ENCODE measurements at places on chromosomes 16 and 17.

- no peak for DNase-seq
These were observed 1.7 kb downstream of the SLC25A10 start for GRCh38 chr17:81713556-81714411.

GRCh38 chr17:81084680-81085419 is 49.9 kb downstream of the BAIAP2 start:
- no peak for DNase-seq

DNA sequence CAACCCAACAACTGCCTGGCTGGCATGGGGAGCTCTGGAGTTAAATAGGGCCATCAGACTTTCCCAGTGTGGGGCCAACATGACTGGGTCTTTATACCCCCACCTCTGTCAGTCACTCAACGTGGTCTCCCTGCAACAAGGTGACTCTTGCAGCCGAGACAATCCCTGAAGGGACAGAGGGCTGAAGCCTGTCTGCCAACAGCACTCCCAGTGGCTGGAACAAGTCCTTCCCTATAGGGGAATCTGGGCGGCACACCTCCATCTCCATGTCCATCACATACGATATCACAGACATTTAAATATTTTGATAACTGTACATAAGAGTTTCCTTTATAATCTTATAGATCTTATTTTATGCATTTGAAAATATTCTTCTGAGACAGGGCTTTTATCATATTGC is 4.8 kb upstream of the MAPT start:
- DNase-seq, result no peak

GRCh38 chr17:49524473-49525359 is 29.6 kb downstream of the NGFR start:
- DNase-seq, result no peak

DNA sequence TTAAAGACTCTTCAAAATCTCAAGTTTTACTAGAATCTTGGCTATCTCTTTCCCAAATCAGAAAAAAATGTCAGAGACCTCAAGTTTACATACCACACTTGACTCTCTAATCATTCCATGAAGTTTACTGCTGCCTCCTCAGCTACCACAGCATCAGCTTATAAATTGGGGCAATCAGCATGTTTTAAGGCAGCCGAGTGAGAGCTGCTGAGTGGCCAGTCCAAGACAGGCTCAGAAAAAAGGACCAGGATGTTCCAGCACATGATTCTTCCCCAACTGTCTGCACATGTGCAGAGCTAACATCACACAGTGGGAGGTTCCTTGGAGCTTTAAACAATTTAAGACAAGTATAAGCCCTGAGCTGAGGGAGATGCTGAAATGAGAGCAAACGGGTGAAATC is 140.6 kb upstream of the NUDT7 start:
- no peak for DNase-seq

DNA sequence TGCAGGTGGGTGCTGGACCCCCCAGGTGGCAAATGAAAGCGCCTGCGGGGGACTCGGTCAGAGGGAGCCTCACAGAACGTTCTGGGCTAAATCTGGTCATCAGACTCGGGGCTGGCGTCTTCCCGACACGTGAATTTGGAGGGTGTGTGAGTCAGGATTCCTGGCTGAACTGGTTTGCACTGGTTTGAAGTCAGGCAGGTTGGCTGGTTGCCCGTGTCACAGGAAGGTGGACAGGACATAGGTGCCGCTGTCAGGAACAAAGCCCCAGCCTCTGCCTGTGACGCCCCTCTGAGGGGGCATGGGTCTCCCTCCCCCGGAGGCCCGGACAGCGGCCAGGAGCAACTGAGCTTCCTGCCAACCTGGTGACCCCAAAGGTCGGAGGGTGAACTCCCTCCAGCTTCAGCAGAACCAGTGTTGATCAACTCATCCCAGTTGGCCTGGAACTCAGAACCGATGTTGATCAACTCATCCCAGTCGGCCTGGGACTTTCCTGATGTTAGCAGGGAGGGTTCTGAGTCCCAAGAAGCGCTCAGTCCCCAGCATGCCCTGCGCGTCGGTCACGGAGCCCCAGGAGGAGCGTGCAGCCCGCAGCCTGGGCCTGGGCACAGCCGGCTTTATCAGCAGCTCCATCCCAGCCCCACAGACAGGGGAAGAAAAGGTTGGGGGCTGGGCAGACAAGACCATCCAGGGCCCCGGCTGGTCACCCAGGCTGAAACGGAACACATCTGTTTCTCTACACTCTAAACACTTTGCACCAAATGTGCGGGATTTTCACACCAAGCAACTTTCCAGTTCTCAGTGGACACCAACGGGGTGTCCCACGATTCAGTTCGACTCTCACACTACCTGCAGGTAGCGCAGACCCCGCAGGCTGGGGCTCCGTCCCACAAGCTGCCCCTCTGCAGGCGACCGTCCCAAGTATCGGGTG is 14.4 kb upstream of the METRNL start:
- DNase-seq, result no peak

DNA sequence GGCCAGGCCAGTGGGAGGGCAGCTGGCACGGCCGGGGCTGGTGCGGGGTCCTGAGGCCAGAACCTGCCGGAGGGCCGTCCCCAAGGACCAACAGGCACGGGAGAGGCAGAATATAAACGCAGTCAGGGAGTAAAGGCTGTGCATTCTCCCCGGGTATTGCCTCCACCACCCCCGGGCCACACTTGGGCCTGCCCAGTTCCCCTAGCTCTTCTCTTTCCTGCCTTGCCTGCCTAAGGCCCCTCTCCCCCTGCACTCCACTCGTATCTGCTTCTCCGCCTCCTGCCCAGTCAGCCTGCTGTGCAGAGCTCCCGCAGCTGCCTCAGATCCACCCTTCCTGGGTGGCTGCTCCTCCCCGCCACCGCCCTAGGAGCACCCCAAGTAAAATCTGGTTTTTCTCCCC is 5.0 kb upstream of the RPH3AL start:
- no peak for DNase-seq

- no peak for DNase-seq
These were observed 90.0 kb upstream of the TBX2 start for GRCh38 chr17:61309362-61310256.

DNA sequence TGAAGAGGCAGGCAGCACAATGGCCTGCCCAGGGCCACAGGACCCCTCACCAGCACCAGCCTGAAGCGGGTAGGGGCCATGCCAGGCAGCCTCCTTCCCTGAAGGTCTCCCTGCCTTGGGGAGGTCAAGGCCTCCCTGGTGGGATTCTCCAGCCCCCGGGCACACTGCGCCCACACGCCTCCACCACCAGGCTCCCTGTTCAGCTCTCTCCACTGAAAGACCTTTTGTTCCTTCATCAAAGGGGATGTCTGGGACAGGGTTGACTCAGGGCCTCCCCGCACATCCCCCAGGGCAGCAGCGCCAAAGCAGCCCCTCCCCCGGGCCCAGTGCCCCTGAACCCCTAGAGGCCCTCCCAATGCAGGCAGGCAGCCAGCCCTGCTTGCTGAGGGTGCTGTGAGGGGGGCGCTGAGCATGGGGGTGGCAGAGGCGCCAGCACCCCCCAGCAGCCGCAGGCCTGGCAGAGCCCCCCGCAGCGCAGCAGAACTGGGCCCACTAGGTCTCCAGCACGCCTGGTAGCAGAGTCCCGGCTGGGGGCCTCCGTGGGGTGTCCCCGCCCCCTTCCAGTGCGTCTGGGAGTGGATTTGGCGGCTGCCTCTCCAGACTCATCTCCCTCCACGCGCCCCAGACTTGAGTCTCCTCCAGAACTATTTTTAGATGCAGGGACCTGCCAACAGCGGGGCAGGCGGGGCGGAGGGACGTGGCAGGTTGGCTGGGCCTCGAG is 13.1 kb downstream of the BCAR1 start:
- DNase-seq, result no peak

GRCh38 chr16:28259781-28260150 is 32.6 kb upstream of the SBK1 start:
- DNase-seq, result no peak

DNA sequence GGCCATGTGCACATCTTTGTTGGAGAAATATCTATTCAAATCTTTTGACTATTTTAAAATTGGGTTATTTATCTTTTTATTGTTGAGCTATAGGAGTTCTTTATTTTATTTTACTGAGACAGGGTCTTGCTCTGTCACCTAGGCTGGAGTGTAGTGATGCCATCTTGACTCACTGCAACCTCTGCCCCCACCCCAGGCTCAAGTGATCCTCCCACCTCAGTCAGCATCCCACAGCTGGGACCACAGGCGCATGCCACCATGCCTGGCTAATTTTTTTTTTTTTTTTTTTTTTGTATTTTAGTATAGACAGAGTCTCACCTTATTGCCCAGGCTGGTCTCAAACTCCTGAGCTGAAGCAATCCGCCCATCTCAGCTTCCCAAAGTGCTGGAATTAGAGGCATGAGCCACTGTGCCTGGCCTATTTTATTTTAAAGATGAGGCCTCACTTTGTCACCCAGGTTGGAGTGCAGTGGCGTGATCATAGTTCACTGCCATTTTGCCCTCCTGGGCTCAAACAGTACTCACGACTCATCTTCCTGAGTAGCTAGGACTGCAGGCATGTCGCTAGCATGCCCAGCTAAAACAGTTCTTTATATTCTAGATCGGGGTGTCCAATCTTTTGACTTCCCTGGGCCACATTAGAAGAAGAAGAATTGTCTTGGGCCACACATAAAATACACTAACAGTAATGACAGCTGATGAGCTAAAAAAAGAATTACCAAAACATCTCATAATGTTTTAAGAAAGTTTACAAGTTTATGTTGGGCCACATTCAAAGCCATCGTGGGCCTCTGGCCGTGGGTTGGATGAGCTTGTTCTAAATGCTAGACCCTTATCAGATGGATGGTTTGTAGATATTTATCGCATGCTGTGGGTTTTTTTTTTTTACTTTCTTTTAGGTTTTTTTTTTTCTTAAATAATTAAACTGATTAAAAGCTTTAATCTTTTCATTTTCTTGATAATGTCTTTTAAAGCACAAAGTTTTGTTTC is 13.7 kb downstream of the TENT4B start:
- no peak for DNase-seq

DNA sequence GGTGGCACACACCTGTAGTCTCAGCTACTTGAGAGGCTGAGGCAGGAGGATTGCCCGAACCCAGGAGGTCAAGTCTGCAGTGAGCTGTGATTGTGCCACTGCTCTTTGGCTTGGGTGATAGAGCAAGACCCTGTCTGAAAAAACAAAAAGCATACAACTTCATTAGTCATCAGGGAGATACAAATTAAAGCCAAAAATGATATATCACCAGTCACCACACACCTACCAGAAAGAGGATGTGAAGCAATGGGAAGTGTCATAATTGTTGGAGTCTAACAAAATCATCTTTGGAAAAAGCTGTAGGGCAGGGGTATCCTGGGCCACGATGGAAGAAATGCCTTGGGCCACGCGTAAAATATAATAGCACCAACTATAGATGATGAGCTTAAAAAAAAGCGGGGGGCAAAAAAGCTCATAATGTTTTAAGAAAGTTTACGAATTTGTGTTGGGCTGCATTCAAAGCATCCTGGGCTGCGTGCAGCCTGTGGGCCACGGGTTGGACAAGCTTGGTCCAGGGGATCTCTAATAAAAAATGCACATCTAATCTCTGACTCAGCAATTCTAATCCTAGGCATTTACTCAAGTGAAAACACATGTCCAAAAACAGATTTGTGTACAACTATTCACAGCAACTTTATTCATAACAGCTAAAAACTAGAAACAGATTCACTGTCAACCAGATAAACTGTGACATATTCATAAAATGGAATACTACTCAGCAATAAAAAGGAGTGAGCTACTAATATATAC is 65.9 kb downstream of the HIC1 start:
- no peak for DNase-seq

- DNase-seq, result no peak
These were observed 7.5 kb downstream of the ASPSCR1 start for GRCh38 chr17:81984773-81985410.

- DNase-seq, result no peak
These were observed 4.9 kb downstream of the TNRC6C start for GRCh38 chr17:77963441-77963840.

DNA sequence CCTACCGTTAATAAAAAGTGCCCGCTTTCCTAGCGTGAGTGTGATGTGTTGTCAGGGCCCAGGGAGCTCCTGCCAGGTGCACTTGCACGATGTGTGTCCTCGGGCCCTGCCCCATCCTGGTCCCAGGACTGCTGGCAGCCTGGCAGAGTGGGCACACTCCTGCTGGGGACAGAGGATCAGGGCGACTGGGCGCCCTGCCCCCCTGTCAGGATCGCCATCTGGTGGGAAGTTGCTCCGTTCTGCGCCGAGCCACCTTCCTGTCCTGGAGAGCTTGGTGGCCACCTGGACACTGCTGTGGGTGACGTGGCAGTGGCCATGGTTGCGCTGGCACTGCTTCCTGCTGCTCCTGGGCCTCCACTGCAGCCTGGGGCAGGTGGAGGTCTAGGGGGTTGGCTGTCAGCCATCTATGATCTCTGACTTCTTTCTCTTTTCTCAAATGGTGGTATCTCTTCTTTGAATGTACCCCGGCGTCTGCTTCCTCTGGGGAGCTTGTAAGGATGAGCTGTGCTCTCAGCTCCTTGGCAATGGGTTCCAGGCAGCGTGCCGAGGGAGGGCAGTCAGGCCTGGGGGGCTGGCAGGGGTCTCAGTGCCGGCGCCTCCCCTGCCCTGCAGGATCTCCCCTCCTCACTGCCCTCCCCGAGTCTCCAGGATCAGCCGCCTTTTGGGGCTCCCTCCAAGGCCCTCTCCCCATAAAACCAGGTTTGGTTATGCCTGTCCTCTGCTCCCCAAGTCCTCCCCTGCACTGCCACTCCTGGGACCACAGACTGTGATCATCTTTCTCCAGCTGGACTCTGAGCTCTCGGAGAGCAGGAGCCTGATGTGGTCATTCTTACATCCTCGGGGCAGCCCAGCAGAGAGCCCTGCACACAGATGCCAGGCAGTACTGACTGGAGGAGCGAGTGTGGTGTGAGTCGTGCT is 76.9 kb downstream of the AMFR start:
- DNase-seq, result no peak

DNA sequence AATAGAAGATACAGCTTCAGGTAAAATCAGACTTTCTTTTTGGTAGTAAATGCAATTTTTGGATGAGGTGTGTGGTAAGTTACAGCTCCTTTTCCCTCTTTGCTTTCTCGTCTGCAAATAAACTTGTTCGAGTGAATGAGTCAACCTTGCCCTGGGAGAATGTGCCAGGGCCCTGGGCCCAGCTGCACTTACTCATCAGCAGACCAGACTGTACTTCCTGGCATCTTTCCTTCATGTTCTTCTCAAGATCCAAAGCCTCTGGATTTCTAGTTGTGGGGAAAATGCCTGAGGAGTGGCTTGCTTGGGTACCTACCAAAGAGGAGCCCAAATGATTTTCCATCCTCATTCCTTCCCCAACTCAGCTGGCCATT is 5.4 kb upstream of the G6PC1 start:
- DNase-seq, result peak; percentile 12
